ENCODE measurements at places on chromosomes 4 and X.

- no peak for DNase-seq
Measured at GRCh38 chrX:153877571-153878261, 8.3 kb downstream of the L1CAM start.

DNA sequence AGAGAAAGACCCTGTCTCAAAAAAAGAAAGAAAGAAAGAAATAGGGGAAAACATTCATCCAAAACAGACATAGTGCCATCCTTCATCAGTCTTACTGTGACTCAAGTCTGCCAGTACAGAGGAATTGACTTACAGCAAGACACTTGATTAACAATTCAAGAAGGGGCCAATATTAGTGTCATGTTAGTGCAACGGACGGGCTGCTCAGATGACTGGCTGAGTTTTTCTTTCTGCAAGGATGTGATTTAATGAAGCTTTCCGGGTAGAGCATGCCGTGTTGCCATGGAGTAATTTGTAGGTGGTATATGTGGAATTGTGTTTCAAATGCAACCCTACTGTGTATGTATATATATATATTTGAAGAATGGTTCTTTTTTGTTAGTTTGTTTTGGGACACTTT is 12.6 kb upstream of the MFAP3L start:
- DNase-seq: no peak

DNA sequence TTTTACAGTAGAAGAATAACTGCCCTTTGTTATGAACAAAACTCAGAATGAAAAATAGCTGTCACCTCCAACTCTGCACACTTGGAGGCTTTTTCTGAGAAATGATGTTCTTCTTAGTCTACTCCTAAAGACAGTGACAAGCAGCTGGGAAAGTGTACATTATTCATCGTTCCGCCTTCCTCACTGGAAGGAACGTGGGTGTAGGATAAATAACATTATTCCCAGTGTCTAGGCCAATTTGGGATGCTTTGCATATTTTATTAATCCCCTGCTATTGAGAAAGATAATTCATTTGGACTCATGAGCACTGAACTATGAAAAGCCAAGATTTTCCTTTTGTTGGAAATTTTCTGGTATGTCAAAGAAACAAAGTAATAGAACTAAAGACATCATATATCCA is 87.8 kb downstream of the VCX2 start:
- no peak for DNase-seq

- DNase-seq: no peak
Measured at GRCh38 chr4:14652522-14652921, 349.8 kb upstream of the CPEB2 start.

DNA sequence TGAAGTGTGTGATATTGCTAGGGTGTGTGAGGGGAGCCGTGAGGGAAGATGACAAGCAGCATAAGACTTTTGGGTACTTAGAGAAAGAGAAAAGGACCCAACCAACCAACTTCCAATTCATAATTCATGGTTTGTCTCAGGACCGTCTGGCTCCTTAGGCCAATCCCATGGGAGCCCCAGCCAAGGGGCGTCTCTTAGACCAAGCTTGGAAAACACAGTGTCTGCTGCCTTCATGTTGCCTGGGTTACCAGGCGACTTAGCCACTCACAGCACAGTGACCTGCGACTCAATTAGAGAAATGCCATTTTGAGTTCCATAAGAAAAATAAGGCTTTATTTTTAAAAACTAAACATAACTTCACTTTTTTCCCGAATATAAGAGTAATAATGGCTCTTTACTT is 32.7 kb downstream of the BST1 start:
- no peak for DNase-seq

DNA sequence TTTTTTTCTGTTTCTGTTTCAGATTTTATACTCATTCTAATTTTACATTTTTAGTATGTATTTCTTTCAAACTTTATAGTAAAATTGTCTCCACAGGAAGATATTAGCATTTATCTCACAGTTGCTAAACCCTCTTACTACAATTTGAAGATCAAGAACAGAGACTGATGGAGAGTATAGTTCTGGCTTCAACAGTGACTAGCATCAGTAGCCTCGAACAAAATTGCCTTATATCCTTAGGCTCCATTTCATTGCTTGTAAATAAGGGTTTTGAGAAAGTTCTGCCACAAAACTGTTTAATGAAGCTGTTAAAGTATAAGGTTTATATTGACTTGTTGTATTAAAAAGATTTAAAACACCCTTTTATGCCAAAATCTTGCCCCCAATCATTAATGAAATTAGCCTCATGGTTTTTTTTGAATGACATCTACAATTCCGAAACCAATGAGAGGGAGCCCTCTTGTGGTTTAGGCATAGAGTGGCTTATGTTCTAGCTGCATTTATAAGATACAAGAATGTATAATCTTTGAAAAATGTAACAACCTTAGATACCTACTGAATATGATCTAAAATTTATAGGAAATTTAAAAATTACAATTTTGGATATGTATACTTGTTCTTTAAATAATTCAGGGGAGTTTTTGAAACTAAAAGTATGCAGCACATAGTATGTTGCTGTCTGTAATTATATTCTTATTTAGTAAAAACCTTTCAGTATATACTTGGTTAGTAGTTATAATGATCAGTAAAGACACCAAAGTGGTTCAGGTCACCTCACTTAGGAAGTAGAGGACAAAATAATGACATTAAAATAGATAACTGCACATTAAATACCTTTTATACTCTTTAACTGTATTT is 109.8 kb upstream of the HPGD start:
- DNase-seq: no peak

GRCh38 chr4:121278811-121279368 is 101.9 kb downstream of the QRFPR start:
- DNase-seq: no peak

DNA sequence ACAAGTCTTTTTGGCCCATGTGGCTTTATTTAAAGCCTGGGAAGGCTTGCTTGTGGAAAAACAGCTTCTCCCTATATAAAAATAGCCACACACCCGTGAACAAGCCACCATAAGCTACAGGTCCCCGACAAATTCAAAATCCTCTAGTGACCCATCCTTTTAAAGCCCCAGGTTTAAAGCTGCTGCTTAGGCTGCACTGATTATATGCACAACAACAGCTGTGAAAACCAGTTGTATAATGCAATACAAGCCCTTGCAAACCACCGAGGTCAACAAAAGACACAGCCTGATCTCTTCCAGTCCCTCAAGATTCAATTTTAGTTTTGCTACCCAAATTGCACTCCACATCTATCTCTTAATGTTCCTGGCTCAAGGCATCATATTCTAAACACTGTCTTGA is 186.0 kb upstream of the WDFY3 start:
- no peak for DNase-seq

- DNase-seq: no peak
Measured at GRCh38 chr4:112093636-112094202, 51.5 kb upstream of the FAM241A start.

GRCh38 chr4:83370640-83370906 is 35.9 kb upstream of the HPSE start:
- no peak for DNase-seq

All from endothelial cell (in vitro differentiated cells).